MV-4-11 (cell line): ENCODE measurements at places on chromosomes 16 and 17.

- DNase-seq: no peak
Observed at GRCh38 chr16:20950294-20950693, 49.7 kb downstream of the LYRM1 start.

GRCh38 chr16:88737298-88738150 is 31.2 kb downstream of the CTU2 start:
- peak; percentile 48 for DNase-seq

DNA sequence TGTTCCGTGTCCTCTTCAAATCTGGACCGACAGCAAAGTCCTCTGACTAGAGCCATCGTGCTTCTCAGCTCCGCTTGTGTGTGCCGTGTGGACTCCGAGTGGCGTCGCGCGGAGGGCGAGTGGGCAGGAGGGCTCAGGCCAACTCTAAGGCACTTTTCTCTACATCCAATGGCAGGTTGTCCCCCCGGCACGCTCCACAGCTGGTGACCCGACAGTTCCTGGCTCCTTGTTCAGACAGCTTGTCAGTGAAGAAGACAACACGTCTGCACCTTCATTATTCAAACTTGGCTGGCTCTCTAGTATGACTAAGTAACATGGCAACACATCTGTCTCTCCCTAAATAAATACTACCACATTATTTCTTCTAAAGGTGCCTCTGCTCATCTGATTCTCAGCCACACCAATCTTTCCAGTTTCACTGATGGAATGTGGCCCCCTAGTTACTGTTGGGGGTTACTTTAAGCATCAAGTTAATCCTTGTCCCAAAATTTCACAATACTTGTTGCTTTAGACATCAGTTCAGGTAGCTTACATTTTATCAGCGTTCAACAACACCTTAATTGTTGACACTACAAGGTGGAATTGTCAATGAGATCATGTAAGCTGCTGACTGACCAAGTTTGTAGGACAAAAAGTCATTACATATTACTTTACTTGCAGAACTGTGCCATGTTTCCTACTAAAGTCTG is 15.4 kb downstream of the COG1 start:
- no peak for DNase-seq

DNA sequence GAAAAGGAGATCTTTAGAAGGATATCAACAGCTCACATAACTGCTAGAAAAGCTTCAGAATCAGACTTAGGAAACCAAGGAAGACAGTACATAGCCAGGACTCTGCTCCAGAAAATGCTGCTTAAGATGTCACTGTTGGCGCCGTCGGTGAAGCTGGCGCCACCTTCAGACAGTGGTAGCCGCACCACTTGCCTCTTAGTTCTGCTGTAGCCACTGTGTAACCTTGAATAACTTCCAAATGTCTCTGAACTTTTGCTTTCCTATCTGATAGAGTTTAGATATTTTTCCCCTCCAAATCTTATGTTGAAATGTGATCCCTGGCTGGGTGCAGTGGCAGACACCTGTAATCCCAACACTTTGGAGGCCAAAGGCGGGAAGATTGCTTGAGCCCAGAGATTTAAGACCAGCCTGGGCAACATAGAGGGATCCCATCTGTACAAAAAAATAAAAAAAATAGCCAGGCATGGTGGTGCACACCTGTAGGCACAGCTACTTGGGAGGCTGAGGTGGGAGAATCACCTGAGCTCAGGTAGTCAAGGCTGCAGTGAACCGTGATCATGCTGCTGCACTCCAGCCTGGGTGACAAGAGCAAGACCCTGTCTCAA is 6.3 kb upstream of the USP31 start:
- DNase-seq: peak; percentile 33

GRCh38 chr17:66987059-66987616 is 22.6 kb downstream of the CACNG4 start:
- no peak for DNase-seq

- no peak for DNase-seq
Observed at GRCh38 chr17:28397687-28398279, 8.2 kb downstream of the SLC46A1 start.

GRCh38 chr16:26614237-26614841 is 452.4 kb upstream of the C16orf82 start:
- no peak for DNase-seq

- DNase-seq: peak; percentile 23
Observed at GRCh38 chr16:4945560-4946502, 8.9 kb upstream of the PPL start.

GRCh38 chr16:50440531-50440930 is 71.7 kb upstream of the BRD7 start:
- no peak for DNase-seq

DNA sequence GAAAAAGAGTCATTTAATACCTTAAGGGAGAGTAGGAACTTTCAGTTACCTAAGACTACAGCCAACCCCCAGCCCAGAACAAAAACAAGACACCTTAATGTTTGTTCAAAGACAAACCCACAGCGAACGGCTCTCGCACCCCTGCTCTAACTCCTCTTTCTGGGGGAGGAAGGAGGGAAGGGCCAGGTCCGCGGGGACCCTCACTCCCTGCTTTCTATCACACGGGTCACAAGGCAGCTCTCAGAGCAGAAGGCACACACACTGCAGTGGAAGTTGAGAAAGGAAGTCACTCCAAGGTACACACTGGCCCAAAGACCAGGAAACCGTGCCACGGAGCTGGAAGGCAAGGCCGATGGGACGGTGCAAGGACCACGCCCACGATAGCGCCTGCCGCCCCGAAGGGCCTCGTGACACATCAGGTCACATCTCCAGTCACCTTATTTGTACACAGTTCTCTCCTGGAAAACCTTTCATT is 10.0 kb downstream of the LITAFD start:
- no peak for DNase-seq
